GM23248 (cell line): ENCODE measurements at places on chromosomes 5 and 9. TPM values are rescaled to one million over a fixed set of nuclear protein-coding genes. Genes with fewer than 3 reads are reported as not detected.

The CANX gene
- total RNA-seq, result 466 and 488 TPM in 2 replicates

The NIPAL4 gene
- not detected in 2 replicates for total RNA-seq

The NDST1 gene
- total RNA-seq, result 129 and 159 TPM in 2 replicates

The NCS1 gene
- total RNA-seq, result 32.2 and 33.0 TPM in 2 replicates

The CTSV gene
- total RNA-seq, result not detected in 2 replicates

DNA sequence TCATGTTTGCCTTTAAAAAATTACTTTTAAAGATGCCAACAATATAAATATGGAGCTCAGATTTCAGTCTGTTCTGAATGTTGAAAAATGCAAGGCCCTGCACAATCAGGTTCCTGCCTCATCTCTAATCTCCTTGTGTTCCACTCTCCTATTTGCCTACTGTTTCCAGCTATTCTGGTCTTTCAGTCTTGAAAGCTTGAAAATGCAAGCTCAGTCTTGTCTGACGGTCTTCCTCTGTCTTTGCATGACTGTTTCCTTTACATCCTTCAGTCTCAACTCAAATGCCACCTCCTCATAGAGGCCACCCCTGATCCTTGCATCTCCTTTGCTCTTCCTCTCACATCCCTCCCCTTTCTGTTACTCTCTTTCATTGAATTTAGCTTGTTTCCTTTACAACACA, 354.9 kb downstream of the KIF4B start:
- DNase-seq, result no peak

DNA sequence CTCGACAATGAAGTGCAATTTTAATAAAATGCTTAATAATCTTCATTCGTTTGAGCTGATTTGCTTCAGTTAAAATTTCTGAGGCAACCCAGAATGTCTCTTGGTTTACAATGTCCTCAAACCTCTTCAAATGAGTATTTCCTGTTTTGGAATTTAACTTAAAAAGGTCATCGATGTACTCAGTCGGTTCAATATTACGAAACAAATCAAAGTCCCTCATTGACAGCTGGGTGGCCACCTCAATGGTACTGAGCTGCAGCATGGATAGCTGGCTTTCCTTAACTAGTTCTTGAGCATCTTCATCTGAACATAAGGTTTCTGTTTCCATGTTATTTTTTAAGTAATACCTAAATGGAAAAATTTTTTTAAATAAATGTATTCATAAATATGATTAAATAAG, 173.3 kb downstream of the RAPGEF6 start:
- no peak for DNase-seq

DNA sequence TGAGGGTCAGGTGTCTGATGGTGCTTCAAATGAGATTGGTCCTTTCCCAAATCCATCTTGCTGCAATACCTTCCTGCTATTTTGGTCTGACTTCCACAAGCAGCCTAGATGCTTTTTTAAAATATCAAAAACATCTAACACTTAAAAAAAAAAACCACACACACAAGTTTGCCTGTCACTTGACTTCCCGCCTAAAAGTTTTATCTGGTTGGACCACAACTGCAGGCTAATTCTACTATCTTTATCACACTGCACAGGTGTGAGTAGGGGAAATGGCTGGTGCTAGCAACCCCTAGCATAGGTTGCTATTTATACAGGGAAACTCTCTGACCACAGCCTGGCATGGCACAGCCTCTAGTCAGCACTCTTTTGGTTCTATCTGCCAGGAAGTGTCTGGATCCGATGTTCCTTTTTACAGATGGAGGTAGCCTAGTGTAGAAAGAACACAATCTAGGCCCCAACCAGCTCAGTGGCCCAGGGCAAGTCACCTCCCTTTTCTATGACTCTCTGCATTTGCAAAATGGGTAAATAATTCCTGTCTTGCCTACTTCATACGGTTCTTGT, at the start of gene HEMGN:
HEMGN (minus strand) TSS at position 92 of the 564 bp plus-strand sequence; CDS start at position 56, 36 bp downstream.
- no peak for DNase-seq

GRCh38 chr5:160166973-160167623, 47.8 kb upstream of the PWWP2A start:
- no peak for DNase-seq

- DNase-seq, result no peak
These were observed 198.0 kb downstream of the GAS1 start for GRCh38 chr9:86749161-86749893.

- peak; percentile 83 for DNase-seq
These were observed 278.1 kb downstream of the AOPEP start for GRCh38 chr9:95004411-95005277.

GRCh38 chr9:127714020-127714750, 1.3 kb downstream of the PTRH1 start:
- DNase-seq, result peak; percentile 40

DNA sequence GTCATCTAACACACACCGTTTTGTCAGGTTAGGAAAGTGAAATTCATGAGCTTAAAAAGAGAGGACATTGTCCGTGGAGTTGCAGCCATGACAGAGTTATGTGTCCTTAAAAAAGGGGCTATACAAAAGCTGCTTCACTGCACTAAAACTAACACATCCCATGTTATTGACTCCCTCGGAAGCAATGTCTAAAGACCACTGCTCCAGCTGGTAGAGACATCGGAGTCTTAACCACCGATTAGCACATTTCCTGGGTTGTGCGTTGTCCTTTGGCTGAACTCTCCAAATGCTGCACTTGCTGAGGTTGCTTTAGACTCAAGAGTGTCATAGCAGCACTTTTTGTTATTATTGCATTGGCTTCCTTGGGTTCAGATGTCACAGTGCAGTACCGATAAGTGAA, 128.3 kb upstream of the C9orf72 start:
- no peak for DNase-seq

GRCh38 chr5:60453186-60453976, 246.6 kb downstream of the DEPDC1B start:
- no peak for DNase-seq

DNA sequence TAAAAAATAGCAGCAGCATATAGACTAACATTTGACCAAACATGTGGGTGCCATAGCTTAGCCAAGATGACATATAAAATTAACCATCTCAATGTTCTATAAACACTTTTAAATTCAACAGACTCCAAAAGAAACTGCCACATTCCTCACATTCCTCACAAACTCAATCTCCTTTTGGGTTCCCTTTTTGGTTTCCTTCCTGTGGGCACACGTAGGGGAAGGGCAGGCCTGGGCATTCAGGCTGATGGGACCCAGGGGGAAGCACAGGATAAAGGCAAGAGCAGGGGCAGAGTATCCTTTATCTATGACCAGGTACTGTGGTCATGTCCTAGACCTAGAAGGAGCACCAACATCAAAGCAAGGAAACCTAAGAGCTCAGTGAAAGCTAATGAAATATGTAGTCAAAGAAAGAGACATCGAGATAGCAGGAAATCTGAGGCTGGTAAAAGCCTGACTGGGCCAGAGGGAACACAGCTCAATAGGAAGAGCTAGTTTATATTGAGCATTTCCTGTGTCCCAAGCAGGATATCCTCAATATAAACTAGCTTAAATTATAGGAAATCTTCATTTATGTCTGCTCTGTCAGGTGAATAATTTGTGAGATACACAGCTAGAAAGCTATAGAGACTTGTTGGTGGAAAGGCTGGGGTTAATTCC, 13.6 kb upstream of the ERAP1 start:
- DNase-seq, result no peak

GRCh38 chr5:7793895-7794294, 57.0 kb downstream of the CFAP90 start:
- no peak for DNase-seq

- DNase-seq, result no peak
These were observed 13.3 kb downstream of the ABO start for GRCh38 chr9:133261753-133262120.

GRCh38 chr5:172106511-172107356, 81.3 kb downstream of the STK10 start:
- DNase-seq, result peak; percentile 52

GRCh38 chr5:123752552-123753179, 240.7 kb downstream of the CSNK1G3 start:
- DNase-seq, result peak; percentile 90

DNA sequence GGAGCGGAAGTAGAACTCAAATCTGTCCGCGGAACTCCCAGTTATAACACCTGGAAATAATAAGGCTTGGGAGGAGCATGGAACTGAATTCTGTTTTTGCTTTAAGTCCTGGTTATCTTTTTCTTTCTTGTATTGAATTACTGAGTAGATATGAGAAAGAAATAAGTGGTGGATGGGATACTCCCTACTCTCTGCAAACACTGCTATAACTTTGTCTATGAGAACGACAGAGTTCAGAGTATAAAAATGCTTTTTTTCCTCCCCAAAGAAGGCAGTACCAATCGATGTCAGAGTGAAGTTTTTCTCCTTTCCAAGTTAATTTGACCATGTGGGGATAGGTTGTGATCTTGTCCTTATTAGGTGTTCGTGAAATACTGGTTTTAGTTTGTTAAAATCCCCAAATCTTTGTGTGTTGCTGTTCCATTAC, 1.2 kb downstream of the RIC1 start:
- DNase-seq, result peak; percentile 69
